ENCODE measurements at places on chromosomes 1 and 21.
A peak's percentile ranks its signal among the peaks of the same experiment; 100 is the strongest.

DNA sequence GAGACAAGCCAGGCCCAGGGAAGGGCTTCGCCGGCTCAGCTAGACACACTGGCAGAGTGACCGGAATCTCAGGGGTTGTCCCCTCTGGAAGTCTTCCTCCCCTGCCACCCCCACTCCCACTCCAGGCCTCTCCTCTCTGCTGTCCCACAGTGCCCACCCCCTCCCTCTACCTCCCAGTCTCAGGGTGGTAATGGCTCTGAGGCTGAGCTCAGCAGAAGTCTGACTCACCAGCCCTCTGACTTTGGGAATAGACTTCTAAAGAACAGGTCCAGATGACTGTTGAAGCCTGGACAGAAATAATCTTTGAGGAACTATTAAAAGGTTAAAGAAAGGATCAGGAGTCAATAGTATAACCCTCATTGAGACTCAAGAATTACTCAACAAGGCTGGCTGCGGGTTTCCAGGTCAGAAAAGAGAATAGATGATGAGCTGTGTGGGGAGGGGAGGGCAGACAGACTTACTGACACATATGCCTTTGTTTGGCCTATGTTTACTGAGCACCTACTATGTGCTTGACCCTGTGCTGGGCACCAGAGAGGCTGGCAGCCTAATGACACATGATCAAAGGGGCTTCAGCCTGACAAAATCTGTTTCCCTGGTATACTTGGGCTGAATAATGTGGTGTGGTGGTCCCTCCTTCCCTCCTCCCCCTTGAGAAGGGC is 8.2 kb downstream of the HCRTR1 start:
- DNase-seq = no peak

- DNase-seq = no peak
Measured at GRCh38 chr1:48026275-48026674, 29.1 kb upstream of the TRABD2B start.

GRCh38 chr1:204975568-204976235 is 67.3 kb upstream of the CNTN2 start:
- DNase-seq = peak; percentile 42

DNA sequence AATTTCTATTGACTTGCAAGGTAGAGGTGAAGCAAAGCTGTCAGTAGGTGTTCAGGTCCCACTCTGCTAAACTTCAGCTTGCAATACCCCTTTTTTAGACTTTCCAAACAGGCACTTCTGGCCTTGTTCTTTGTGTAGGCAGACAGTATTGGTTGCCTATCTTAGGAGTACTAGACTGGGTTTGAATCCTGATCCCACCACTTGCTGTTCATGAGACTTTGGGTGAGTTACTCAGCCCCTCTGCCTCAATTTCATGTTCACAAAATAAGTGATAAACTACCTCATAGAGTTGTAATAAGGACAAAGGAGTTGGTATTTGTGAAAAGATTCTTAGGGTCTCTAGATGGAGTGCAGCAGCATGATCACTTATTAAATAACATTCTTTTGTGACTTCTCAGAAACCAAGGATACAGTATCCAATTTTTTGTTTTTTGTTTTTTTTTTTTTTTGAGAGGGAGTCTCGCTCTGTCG is 5.2 kb downstream of the RCC1 start:
- no peak for DNase-seq

DNA sequence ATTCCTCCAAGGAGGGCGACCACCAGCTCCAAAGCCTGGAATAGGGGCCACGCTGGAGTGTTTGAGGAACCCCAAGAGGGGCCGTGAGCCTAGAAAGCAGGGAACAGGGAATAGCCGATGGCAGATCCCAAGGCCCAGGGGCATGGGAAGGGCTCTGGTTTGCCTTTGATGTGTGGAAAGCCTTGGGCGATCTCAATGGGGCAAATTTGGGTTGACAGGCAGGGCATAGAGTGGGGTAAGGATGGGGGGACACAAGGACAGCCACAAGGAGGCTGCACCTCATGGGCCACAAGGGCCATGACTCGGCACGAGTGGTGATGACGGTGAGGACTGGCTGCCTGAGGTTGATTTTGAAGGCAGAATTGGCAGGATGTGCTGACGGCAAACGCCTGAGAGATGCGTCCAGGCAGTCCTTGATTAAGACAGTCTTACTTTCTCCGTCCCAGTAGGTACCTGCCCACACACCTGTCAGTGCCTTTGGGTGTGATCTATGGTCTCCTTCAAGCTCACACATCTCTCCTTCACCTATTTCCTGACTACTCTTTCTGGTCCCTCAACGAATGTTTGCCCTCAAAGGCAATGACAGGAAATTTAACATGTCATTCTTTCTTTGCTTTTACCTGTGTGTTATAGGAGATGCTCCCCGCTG is 2.0 kb upstream of the TMPRSS3 start:
- no peak for DNase-seq

All from stimulated activated CD4-positive, alpha-beta T cell treated with anti-CD3 and anti-CD28 coated beads, Interleukin-4, amount 100 ng/mL, for 4 hours (primary cell).